ENCODE measurements at places on chromosomes 13 and 19. TPM values are rescaled to one million over a fixed set of nuclear protein-coding genes. Genes with fewer than 3 reads are reported as not detected.

RDH8 gene
- polyA plus RNA-seq, result not detected

VAV1 gene
- polyA plus RNA-seq, result 2.3 TPM

CYSLTR2 gene
- polyA plus RNA-seq, result 0.31 TPM

NFIX gene
- 27.6 TPM for polyA plus RNA-seq

ZNF569 gene
- 13.5 TPM for polyA plus RNA-seq

NLRP5 gene
- polyA plus RNA-seq, result not detected

SCGB2B2 gene
- polyA plus RNA-seq, result 0.69 TPM

MTUS2 gene
- 0.92 TPM for polyA plus RNA-seq

DMAC2 gene
- polyA plus RNA-seq, result 55.6 TPM

NCCRP1 gene
- 1.8 TPM for polyA plus RNA-seq

PTPRS gene
- polyA plus RNA-seq, result 102 TPM

PSPN gene
- 3.2 TPM for polyA plus RNA-seq

CYP2A7 gene
- not detected for polyA plus RNA-seq

ZFP14 gene
- polyA plus RNA-seq, result 12.2 TPM

LHFPL6 gene
- 33.0 TPM for polyA plus RNA-seq

ZNF506 gene
- 35.0 TPM for polyA plus RNA-seq

IGFL4 gene
- 0.28 TPM for polyA plus RNA-seq

PCSK4 gene
- 11.6 TPM for polyA plus RNA-seq

DIRAS1 gene
- polyA plus RNA-seq, result 3.4 TPM

DCLK1 gene
- polyA plus RNA-seq, result 4.9 TPM

ZSCAN5C gene
- polyA plus RNA-seq, result not detected

ZNF844 gene
- polyA plus RNA-seq, result 35.0 TPM

EBPL gene
- 45.2 TPM for polyA plus RNA-seq

CERS4 gene
- polyA plus RNA-seq, result 53.5 TPM

F7 gene
- polyA plus RNA-seq, result 4.3 TPM

MAP4K1 gene
- 3.2 TPM for polyA plus RNA-seq

C5AR1 gene
- 11.8 TPM for polyA plus RNA-seq

FAM216B gene
- polyA plus RNA-seq, result not detected

TMEM190 gene
- polyA plus RNA-seq, result 0.40 TPM

LMTK3 gene
- 3.7 TPM for polyA plus RNA-seq

CDADC1 gene
- polyA plus RNA-seq, result 15.2 TPM

ZNF599 gene
- polyA plus RNA-seq, result 14.9 TPM

PTH2 gene
- polyA plus RNA-seq, result not detected

TMEM255B gene
- 7.3 TPM for polyA plus RNA-seq

SPC24 gene
- polyA plus RNA-seq, result 11.6 TPM

FAM83E gene
- 2.7 TPM for polyA plus RNA-seq

ELAVL3 gene
- 0.10 TPM for polyA plus RNA-seq

LGALS14 gene
- polyA plus RNA-seq, result not detected

MBD3L2 gene
- not detected for polyA plus RNA-seq

CEACAM16 gene
- not detected for polyA plus RNA-seq

KL gene
- 47.4 TPM for polyA plus RNA-seq

DAND5 gene
- 0.08 TPM for polyA plus RNA-seq

KHSRP gene
- polyA plus RNA-seq, result 253 TPM

MEX3D gene
- 45.1 TPM for polyA plus RNA-seq

BICRA gene
- polyA plus RNA-seq, result 8.1 TPM

ZNF260 gene
- polyA plus RNA-seq, result 35.1 TPM

ZNF112 gene
- 13.2 TPM for polyA plus RNA-seq

CCDC70 gene
- not detected for polyA plus RNA-seq

CCDC8 gene
- 76.4 TPM for polyA plus RNA-seq

KPTN gene
- 10.4 TPM for polyA plus RNA-seq

IGFLR1 gene
- polyA plus RNA-seq, result 4.6 TPM

LILRB2 gene
- 0.88 TPM for polyA plus RNA-seq

SYCN gene
- polyA plus RNA-seq, result not detected

ZNF66 gene
- 9.3 TPM for polyA plus RNA-seq

LTBP4 gene
- 321 TPM for polyA plus RNA-seq

All from left renal cortex interstitium (tissue), 4 donors.